ENCODE measurements at places on chromosomes 3 and 15.

DNA sequence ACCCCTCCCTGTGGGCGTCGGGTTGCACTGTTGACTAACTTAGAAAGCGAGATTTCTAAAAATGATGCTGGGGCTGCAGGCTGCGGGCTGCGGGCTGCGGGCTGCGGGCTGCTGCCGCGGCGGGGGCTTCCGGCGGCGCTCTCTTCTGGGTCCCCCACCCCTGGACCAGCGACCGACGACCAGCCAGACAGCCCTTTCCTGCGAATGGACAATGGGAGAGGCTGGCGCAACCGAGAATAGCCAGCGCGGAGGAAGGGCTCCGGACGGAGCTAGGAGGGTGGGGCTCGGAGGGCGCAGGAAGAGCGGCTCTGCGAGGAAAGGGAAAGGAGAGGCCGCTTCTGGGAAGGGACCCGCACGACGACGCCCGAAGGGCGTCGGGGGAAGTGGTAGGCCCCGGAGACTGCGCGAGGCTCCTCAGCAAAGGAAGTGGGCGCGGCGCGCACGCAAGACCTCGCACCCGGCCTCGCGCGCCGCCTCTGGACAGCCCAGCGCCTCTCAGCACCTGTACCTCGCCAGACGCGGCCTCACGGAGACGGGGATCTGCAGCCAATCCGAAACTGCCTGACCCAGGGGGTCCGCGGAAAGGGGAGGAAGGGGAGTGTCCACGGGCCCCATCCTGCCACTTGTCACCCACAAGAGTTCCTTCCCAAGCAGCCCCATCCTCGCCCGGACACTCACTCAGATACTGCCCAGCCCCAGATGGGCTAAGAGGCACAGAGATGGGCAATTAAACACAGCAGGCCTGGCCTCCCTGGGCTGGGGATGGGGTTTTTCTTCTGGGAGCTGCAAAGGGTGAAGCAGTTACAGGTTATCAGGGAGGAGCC, 70.7 kb downstream of the SLC12A8 start:
- DNase-seq: peak; percentile 88

GRCh38 chr15:39690881-39691634, 91.6 kb downstream of the FSIP1 start:
- no peak for DNase-seq

GRCh38 chr3:123105201-123106189, 38.7 kb downstream of the PDIA5 start:
- DNase-seq: no peak

DNA sequence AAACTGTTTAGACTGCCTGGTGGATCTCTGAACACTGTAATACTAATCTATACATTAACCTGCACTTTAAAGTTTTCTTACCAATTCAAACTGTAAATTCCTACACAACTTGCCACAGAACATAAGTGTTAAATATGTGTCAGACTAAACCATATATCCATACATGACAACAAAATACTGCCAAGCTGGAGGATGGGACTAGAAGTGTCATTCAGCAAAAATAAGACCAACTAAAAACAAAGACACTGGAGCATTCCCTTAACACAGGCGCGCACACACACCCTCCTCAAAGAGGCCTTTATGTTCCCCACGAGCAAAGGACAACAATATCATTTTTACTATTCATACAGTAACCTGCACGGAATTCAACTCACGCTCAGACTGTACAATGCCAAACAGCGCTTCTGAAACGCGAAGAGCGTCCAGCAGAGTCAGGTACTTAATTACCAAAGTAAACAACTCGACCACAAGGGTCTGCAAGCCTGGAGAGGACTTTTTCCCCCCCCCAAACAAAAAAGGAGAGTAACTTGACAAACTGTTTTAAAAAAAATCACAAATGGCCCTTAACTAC, 1.1 kb downstream of the DCUN1D1 start:
- DNase-seq: no peak

DNA sequence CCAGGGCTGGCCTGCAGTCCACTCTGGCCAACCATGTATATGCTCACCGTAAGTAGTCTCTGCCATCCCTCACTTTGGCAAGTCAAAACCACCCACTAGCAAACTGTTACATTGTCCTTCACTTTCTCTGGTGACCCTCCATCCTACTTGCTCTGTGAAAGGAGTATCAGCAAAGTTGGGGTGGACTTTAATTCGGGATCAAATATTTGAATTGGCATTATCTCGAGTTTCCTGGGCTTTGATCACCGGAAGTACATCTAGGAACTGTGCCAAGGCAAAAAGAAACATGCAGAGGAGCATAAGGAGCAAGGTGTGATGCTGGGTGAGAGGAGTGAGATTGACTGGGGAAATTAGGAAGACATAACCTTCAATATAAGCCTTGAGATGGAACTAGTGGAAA, 188.9 kb upstream of the P2RY1 start:
- no peak for DNase-seq

DNA sequence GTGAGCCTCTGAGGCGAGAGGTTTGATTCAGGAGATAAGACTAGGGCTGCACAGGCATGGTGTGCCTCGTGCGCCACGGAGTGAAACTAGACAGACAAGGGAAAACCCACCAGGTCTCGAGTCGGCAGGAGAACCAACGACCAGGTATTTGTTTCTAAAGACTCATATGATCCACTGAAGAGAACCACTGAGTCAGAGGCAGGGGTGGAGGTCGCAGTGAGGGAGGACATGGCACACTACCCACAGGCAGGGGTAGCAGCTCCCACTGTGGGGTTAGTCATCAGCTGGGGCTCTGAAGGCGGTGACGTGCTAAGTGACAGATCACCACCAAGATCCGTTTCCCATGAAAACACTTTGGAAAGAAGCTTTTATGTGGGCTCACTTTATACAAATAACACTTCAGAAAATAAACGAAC, 45.7 kb downstream of the CHSY1 start:
- no peak for DNase-seq
